ENCODE measurements at places on chromosomes 5 and 9.

DNA sequence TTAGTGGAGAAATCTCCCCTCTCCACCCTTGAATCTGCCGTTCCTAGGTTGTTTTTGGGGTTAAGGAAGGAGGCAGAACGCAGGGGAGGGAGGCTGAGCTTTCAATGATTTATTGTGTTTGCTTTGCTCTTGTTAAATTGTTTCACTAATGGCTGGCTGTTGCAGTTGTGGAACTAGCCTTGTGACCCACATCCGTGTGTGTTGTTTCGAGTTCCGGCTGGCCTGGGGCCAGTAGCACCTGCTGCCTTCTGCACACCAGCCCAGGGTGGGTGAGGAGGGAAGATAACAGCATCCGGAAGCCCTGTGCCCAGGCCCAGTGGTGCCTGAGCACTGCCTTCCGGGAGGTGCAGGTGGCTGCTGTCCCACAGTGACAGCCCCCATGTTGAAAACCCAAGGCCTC is 3.6 kb downstream of the ERGIC1 start:
- no peak for DNase-seq

DNA sequence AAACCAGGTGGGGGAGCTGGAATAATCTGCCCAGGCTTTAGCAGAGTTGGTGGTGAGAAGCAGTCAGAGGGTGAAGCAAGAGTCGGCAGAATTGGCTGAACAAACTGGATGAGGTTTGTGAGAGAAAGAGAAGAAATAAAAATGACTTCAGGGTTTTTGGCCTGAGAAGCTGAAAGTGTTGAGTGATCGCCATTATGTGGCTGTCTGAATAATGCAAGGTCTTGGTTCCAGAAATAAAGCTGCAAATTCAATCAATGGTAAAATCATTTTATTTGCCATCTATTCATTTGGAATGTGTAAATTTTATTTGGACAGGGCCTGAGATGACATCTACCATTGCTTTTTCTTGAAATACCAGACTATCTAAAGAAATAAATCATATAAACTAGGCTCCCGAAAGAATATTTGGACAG is 50.4 kb upstream of the DAB2 start:
- no peak for DNase-seq

GRCh38 chr5:90553711-90554110 is 4.9 kb upstream of the ADGRV1 start:
- DNase-seq = no peak

DNA sequence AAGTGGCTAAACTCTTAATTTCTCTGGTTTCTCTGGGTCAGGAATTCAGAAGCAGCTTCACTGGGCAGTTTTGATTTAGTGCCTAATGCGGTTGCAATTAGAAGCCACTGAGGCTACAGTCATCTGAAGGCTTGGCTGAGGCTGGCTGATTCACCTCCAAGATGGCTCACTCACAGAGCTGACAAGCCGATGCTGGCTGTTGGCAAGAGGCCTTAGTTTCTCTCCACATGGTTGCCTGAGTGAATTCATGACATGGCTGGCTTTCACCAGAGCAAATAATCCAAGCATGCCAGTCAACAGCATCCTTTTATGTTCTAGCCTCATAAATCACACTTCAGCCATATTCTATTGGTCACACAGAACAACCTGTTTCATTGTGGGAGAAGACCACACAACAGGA is 2.8 kb upstream of the CDK7 start:
- no peak for DNase-seq

- no peak for DNase-seq
These were observed 339.9 kb downstream of the ACTL7B start for GRCh38 chr9:108515856-108516255.

DNA sequence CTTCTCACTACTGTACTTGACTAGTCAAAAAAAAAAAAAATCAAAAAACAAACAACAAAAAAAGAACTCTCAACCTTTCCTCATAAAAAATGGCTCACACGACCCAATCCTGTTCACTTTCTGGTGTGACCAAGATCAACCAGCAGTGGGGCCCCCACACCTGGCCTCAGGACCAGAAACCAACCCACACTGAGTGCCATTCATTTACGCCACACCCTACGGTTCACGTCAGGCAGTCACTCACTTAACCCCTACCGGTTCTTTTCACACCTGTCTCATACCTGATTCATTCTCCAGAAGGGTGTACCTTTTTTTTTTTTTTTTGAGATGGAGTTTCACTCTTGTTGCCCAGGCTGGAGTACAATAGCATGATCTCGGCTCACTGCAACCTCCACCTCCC is 5.7 kb downstream of the SUSD1 start:
- DNase-seq = no peak

DNA sequence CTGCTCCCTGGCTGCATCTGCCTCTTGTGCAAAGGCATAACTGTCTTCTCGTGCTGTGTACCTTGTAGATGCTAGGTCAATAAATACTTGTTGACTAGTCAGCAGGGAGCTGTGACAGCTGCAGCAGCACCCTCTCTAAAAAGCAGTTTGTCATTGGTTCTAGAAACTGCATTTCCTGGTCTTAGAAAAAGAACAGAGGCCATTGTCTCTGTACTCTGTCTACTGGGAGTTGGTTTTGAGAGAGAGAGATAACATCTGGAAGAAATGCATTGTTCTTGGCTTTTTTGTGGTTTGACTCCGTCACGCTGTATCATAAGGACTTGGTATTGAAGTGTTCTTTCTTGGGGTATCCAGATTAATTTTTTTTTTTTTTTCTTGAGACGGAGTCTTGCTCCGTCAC is 32.3 kb downstream of the SH3GLB2 start:
- no peak for DNase-seq

GRCh38 chr9:23088932-23089364 is 642.3 kb downstream of the DMRTA1 start:
- no peak for DNase-seq

DNA sequence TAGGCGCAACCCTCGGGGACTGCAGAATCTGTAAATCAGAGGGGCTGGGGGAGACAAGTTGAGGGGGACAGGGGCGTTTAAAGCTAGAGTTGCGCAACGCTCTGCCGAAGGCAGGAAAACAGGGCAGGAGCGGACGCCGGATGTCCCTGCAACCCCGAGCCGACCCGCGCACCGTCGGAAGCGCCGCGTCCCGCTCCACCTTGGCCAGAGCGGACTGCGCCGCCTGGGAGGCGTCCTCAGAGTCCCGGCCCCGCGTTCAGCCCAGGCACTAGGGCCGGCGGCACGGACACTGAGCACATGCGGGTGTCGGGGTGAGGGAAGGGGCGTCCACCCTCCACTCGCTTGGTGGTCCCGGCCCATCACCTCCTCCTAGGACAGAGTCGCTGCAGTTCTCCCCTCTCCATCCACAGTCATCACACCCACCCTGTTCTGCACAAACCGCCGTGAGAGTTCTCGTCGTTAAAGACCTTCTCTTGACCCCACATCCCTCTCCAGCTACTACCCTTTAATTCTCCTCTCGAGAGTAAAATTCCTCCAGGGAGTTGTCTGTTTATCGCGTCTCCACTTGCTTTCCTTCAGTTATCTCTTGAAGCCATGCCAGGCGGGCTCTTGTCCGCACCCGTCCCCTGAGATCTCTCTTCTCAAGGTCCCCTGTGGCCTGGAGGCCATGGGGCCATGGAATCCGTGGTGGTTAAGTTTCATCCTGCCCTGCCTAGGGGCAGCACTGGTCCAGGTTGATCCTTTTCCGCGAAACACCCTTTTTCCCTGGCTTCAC is 796 bp upstream of the PDLIM7 start:
- no peak for DNase-seq

DNA sequence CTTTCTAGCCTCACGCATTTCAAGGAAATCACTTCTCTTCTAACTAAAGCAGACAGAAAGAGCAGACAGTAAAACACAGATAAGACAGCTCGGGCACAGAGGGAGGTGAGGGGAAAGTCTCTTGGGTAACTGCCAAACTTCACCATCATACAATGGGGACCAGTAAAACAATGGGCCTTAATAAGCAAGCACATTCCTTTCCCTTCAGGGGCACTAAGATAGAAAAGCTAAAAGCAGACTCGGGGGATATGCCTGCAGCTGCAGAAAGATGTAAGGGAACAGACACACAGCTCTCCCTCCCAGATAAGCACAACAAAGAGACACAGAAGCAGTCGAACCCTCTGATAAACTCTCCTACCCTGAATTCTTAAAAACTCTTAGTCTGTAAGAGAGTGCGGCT is 15.6 kb upstream of the CKS2 start:
- no peak for DNase-seq

- DNase-seq = peak; percentile 52
These were observed 21.8 kb upstream of the RNF145 start for GRCh38 chr5:159231167-159231566.

DNA sequence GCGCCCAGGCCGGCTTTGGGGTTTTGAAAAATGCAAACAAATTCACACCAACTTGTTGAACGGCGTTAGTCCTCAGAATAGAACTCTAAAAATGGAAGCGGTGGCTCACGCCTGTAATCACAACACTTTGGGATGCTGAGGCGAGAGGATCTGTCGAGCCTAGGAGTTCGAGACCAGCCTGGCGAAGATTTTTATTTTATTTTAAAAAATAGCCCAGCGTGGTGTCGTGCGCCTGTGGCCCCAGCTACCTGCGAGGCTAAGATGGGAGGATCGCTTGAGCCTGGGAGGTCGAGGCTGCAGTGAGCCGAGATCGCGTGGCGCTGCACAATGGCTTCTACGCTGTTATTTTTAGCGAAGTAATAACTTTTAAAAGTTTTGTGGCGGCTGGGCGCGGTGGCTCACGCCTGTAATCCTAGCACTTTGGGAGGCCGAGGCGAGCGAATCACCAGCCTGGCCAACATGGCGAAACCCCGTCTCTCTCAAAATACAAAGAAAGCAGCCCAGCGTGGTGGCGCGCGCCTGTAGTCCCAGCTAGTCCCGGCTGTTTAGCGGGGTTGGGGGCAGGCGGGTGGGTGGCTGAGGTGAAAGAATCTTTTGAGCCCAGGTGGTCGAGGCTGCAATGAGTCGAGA is 694 bp upstream of the PLIN2 start:
- DNase-seq = no peak

DNA sequence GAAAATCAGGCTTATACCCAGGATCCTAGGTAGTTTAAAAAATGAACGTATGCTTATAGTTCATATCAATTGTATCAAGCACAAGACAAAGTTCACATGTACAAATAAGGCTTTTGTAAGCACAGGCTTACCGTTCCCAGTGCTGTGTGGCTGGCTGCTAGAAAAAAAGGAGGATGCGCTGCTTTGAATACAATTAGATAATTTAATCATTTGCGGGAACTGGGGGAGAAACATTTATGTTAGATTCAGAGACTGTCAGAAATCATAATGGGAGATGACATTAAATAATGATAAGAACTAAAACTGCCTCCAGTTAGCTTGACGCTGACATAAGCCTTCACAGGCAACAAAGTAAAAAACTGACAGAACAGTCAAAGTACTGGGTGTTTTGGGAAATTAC is 93.2 kb downstream of the FNBP1 start:
- no peak for DNase-seq

DNA sequence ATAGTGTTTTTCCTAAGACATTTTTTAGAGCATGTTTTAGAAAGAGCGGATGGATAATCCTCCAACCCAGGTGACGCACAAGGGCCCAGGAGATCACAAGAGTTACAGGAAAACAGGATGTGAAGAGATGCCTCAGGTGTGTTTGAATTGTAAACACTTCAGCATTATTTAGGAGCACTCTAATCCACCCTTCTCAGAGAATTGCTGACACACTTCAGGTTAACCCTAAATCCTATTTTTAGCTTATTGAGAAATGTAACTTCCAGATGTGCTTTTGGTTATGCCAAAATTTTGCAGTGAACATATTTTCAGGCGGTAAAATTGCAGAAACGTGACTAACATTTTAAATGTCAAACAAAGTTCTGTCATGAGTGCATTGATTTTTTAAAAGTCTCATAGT is 755.4 kb upstream of the CTNND2 start:
- no peak for DNase-seq

DNA sequence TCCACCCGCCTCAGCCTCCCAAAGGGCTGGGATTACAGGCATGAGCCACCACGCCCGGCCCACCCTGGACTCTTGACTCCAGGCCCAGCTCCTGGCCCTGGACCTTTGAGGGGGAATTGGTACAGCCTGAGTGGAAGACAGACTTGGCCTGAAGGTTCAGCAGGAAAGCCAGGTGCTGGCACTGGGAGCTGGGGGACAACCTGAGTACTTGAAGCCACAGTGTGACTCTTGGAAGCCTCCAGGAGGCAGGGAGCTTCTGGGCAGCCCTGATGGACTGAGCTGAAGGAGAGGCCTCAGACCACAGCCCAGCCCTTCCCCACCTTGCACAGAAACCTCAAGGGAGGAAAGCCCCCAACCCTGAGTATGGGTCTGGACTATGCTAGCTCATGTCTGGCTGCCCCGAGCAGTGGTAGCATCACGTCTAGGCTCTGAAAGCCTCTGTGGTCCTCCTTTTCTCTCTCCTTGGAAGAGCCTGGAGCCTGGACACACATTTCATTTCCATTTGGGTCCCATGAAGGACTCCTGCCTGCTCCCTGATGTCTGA is 54.1 kb downstream of the RASGEF1C start:
- DNase-seq = no peak

DNA sequence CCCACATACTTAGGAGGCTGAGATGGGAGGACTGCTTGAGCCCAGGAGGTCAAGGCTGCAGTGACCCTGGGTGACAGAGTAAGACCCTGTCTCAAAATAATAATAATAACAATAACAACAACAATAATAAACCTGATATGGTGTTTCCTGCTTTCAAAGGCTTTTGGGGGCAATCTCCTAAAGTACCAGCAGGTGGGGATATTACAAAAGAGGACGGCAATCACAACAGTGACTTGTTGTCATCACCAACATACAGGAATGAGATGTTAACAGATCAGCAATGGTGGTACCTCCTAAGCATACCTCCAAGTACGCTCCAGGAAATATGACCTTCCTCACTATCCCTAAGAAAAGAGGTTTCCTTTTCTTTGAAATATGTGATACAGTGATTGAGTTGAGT is 91.1 kb upstream of the RNF180 start:
- no peak for DNase-seq

DNA sequence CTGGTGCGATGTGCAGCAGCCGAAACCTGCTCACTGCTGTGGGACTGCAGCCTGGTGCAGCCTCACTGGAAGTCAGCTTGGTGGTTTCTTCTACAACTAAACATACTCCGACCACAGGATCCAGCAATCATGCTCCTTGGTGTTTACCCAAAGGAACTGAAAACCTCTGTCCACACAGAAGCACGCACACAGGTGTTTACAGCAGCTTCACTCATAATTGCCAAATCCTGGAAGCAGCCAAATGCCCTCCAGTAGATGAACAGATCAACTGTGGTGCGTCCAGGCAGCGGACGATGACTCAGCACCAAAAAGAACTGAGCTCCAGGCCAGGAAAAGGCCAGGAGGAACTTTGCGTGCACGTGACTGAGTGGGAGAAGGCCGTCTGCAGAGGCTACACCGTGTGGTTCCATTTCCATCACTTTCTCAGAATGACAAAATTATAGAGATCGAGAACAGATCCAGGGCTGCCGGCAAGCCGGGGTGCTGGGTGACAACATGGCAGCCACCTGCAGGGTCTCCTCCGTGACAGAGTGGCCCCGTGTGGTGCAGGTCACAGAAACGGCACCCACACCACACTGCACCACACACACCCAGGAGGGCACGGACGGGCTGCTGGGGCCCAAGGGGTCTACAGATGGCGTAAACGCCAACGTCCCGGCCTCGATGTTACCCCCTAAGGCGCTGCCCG is 23.1 kb upstream of the NSMF start:
- peak; percentile 88 for DNase-seq

- peak; percentile 24 for DNase-seq
These were observed 68.5 kb downstream of the TENT4A start for GRCh38 chr5:6781716-6782115.

GRCh38 chr5:150618588-150619281 is 21.7 kb upstream of the SYNPO start:
- DNase-seq = no peak
